ENCODE measurements at places on chromosomes 6 and 20.

GRCh38 chr20:36932476-36933426, 18.8 kb downstream of the SAMHD1 start:
- DNase-seq: no peak

GRCh38 chr6:94049001-94049400, 629.6 kb upstream of the EPHA7 start:
- no peak for DNase-seq

DNA sequence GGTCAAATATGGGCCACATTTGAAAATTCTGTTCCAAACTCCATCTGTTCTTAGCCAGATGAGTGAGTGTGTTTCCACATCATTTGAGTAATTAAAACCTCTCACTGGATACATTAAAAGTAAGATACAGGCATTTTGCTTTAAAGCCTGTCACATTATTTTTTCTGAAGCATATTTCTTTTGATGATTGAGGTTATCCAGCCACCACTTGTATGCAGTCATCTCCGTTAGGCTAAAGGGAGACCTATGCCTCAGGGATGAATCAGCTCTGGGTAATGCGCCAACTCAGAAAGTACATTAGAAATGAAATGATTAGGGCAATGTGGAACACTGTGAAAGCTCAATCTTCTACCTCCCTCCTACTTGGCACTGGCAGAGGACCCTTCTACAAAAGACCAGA, 90.7 kb downstream of the SNAP25 start:
- no peak for DNase-seq

DNA sequence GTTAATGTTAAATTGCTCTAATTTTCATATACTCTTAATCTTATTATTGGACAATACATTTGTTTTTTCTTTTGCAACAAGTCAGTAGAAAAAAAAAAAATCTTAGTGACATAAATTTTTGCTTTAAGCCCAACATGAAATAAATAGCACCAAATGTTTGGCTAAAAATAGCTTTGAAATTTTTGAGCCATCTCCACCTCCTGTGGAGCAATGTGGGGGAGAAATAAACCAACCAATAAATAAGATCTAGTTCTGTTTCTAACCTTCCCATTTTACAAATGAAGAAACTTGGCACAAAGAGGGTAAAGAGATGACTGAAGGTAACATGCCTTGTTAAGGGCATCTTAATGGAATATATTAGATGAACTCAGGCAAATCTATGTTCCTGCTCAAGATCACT, 91.4 kb downstream of the PRKN start:
- DNase-seq: no peak

DNA sequence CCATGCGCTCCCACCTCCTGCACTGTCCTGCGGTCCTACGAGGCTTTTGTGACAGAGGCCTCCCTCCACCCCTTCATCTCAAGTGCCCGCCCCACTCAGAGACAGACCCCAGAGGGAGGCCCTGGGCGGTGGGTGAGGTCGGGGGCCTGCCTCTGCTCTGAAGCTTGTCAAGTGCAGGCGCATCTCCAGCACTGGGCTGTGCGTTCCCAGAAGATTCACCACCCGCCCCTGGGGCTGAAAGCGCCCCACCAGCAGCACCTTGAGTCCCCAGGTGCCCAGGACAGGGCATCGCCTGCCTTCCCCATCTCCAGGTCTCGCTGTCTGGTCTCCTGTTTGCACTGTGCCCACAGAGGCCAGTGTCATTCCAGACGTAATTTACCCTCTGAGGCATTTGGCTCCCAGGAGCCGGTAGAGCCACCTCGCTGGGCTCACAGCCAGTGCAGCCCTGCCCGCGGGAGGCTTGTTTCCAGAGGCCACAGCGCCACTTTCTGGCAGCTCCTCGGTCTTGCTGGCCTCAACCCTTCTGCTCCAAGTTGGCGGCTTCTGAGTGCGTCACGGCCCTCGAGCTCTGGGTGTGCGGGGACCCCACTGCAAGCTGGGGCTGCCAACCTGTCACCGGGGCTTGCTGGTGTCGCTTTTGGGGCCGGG, 191.1 kb downstream of the TAF4 start:
- no peak for DNase-seq

- no peak for DNase-seq
Observed at GRCh38 chr6:124869416-124869815, 92.8 kb upstream of the RNF217 start.

GRCh38 chr20:62056377-62056776, 9.3 kb downstream of the TAF4 start:
- DNase-seq: no peak

DNA sequence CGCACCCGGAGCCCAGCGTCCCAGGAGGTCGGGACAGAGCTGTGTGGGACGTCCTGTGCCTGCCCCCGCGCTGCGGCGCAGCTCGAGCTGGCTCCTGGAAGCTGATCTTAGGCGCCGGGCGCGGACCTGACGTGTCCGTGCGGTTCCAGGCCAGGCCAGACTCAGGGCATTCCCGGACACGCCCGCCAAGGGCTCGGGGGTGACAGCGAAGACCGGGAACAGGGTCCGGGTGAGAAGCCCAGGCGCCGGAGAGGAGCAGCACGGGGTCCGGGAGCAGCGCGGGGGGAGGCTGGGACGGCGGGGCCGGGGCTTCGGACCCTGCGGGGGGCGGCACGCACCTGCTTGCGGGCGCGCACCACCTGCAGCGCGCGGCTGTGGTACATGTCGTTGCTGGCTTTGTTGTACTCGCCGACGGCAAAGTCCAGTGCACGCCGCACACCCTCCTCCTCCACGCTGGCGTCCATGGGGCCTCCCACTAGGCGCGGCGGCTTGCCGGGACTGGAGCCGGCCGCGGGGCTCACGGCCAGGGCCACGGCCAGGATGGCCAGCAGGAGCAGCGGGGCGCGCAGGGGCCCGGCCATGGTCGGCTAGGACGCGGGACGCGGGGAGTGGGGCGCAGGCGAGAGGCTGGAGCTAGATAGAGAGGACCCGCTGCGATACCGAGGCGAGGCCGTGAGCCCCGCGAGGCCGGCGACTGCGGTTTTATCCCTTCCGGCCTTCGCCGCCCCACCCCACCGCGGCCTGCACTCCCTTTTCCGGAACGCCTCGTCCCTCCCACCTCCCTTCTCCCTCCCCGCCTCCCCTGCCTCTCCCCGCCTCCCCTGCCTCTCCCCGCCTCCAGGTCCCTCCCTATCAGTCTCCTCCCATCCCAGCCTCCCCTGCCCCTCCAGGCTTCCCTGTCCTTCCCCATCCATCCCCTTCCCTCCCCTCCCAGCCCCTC, at the start of gene CST3:
TSS of gene CST3 (minus strand) at position 674 of the 940 bp plus-strand sequence. CDS start at position 581, 93 bp downstream.
- no peak for DNase-seq

DNA sequence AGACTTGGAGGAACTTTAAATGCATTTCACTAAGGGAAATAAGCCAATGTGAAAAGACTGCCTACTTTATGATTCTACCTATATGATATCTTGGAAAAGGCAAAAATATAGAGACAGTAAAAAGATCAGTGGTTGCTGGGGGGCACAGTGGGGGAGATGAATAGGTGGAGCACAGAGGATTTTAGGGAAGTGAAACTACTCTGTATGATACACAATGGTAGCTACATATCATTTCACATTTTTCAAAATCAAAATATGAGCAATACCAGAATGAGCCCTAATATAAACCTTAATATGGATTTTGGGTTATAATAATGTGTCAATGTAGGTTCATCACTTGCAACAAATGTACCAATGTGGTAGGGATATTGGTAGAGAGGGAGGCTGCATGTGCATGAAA, 161.4 kb upstream of the HTR1E start:
- no peak for DNase-seq

DNA sequence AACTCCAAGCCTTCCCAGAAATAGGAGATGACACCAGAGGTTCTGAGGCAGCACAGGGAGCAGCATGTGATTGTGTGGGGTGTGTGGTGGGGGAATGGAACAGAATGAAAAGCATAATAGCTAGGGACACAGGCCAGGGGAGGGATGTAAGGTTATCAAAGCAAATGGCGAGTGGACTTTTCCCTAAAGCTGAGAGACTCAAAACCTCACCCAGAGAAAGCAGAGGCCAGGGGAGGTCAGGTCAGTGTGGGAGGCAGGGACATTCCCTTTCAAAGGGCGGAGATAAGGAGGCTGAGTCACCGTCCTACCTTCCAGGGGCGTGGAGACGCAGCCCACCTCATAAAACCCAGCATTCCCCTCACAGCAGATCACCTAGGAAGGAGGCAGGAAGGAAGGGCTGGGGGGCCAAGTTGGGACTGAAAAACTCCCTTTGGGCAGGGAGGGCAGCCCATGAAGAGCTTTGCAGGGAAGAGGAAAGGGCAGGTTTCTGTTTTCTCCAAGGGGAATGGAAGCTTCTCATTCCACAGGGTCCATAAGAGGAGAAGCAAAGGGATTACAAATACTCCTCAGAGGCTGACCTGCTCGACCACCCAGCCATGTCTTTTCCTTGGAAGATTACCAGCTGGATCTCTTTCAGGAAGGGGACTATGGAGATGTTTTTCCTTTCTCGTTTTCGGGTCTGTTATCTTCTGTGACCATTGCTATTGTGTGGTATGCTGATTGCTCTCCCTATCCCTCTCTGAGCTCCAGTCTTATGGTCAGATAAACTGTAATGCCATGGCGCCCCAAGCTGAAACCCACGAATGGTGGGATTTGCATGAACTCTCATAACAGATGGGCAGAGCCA, 9.6 kb upstream of the LY6G5C start:
- DNase-seq: no peak

DNA sequence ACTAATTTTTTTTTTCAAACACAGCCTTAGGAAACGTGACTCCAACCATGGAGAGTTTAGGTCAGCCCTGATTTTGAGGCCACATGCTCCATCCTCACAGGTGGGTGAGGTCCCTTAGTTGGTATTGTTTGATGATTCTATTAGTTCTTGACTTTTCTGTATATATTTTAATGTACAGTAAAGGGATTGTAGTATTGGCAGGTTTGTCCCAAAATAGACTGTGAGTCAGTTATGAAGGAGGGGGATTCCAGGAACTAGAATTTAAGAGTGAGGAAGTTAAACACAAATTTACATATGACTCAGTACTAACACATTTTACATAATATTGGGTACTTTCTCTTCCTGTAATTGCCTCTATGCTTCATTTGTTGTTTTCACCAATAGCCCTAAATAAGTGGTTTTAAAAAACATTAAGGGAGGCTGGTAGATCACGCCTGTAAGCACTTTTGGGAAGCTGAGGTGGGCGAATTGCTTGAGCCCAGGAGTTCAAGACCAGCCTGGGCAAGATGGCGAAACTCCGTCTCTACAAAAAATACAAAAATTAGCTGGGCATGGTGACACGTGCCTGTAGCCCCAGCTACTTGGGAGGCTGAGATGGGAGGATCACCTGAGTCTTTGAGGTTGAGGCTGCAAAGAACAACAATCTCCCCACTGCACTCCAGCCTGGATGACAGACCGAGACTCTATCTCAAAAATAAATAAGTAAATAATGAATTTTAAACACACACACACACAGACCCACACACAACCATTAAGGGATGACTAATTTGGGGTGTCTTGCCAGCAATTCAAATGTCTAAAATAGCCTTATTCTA, 81.8 kb downstream of the SGK1 start:
- DNase-seq: peak; percentile 14

DNA sequence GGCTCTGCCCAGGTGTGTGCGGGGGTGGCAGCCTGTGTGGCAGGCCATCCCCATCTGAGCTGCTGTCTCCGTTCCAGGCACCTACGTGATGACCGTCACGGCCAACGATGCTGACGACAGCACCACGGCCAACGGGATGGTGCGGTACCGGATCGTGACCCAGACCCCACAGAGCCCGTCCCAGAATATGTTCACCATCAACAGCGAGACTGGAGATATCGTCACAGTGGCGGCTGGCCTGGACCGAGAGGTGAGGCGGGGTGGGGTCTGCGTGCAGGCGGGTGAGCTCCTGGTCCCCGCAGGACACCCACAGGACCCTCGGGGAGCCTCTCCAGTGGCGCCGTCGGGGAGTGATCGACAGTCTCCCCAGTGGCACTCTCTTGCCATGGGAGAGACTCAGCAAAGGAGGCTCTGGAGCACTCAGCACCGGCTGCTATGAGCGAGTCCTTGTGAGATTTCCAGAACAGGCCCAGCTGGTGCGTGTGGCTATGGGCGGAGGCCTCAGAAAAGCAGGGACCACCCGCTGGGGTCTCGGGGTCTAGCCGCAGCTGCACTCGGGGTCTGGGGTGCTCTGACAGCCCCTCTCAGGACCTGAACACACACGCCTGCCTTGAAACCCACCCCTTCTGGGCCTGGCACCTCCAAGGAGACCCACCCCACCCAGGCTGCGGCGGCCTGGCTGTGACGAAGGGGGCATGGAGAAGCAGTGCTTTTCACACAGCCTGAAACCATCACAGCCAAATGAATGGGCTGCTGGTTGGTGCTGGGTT, 191.8 kb downstream of the TAF4 start:
- DNase-seq: no peak

DNA sequence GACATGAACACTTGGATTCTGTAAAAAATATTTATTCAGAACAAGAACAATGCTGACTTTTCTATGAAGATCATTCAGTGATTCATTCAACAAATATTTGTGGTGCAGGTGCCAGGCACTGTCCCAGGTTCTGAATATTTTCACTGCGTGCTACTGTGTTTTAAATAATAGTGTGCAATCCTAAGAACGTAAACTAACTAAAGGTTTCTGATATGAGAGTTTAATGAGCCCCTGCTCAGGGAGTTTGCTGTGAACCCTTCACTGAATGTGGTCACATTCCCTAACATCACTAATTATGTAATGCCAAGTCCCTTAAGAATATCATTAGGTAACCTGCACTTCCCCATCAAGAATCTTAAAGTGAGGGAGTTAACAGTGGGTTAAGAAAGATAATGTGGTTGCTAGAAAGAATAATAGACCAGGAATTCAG, 1.7 kb upstream of the TMEM170B start:
- DNase-seq: no peak

- no peak for DNase-seq
Observed at GRCh38 chr20:59010995-59011873, 4.2 kb upstream of the CTSZ start.

- DNase-seq: no peak
Observed at GRCh38 chr6:100161782-100162365, 167.9 kb upstream of the MCHR2 start.

DNA sequence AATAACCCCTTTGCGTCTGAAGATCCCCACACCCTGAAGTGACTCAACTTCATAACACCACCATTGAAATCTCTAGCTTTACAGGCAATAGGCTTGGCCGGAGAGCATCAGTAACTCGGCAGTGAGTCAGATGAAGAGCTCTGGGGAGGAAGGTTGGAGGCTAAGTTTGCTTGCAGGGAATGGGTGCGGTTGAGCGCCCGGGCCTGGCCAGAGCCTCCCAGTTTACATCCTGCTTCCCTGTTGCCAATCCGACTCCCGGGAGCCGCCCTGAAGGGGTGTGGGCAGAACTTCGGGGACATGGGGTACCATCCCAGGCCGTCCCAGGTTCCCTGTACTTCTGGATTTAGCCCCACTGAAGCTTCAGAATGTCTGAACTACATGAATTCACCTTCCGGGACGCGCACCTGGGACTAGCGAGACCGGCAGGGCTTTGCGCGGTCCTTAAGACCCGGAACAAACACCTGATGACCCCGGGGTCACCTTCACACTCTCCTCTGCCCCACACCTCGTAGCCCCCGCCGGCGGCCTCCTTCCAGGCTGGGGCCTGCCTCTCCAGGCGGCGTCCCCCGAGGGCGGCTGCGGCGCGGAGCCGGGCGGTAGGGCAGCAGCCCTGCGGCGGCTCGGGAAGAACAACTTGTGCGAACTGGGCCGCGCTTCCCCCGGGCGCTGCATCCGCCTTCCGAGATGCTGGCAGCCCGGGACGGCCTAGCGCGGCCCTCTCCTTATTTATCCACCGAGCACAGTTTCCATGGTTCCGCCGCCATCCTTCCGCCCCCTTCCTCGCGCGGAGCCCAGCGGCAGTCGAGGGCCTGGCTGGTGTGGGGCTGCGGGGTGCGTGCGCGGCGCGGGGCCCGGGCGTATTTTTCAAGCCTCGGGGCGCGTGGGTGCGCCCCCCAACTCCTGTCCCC, 56.6 kb upstream of the RREB1 start:
- peak; percentile 20 for DNase-seq
